ENCODE measurements at places on chromosomes 13 and 19.

DNA sequence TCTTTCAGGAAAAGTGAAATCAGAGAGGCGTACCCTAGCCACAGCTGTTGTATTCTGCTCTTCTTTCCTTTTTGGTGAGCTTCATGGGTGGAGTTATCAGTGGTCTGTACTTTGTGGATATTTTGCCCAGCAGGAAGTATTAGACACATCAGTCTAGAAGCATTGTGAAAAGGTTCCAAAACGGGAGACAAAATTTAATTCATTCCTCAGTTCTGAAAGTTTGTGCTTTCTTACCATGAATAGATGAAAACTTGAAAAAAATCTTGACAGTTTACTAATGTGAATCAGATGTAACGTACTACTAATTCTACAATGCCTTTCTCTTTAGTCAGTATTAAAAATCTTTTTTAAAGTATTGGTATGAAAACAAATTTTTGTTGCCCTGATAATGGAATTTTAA is 116.8 kb downstream of the DNAJC3 start:
- DNase-seq, result no peak

DNA sequence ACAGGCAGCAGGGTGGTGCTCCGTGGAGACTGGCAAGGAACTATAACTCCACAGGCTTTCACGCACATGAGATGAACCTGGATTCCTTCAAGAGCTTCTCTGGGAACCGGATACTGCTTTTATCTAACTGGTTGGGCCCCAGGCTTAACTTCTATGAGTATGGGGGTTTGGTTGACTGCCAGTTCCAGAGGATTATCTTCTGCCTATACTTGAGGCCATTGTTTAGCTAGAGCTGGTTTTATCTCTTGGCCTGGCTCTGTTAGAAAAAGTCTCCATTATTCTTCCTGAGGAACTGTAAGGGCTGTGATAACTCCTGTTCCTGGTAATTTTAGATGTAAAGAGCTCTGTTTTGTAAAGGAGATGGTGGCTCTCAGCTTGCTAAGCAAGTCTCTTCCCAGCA is 40.9 kb downstream of the ZNF846 start:
- no peak for DNase-seq

DNA sequence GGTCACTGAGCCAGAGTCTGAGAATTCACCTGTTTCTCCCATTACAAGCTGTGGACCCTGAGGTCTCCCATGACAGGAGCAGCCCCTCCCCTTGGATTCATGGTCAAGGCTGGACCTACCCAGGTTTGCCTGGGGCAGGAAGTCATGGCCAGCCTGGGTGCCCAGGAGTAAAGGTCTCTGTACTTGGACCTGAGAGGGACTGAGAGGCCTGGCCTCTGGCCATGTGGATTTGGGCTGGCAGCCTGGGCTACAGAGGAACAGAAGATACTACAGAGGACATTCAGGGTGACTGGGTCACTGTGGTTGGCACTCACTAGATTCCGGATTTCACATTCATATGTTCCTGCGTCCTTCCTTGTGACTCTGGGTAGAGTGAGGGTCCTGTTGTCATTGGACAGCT is 31.5 kb upstream of the CEACAM8 start:
- DNase-seq, result no peak

DNA sequence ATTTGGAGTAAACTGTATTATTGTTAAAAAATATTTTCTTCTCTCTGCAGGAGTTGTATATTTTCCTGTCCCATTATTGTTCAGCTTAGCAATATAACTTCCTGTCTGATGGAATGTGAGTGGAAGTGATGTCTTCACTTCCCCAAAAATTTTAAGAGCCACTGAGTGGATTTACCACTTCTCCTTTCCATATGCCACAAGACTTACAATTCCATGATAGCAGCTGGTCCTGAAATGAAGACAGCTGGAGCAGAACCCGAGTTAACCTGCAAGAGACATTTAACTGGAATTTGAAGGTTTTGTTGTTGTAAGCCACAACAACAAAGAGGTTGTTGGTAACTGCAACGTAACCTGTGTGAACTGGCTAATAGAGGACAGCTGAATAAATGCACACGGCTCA is 23.4 kb upstream of the TBC1D4 start:
- DNase-seq, result no peak

DNA sequence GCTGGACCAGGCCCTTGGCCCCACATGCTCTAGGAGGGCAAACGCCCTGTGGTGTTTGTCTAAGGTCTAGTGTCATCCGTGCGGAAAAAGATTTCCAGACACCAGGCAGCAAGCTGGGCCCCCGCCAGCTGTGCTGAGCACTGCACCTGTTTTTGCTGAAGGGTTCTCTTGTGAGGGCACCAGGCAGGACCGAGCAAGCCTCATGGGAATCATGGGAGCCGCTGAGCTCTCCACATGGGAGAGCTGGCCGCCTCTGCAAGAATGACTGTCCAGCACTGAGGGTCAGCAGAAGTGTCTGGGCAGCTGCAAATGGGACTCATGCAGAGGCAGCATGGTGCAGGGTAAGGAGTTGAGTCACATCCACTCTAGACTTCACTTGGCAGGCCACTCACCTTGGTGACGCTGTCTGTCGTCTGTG is 12.0 kb downstream of the B3GNT8 start:
- DNase-seq, result no peak

- no peak for DNase-seq
These were observed 203.6 kb downstream of the DACH1 start for GRCh38 chr13:71663431-71663830.

GRCh38 chr13:112431734-112432133 is 55.6 kb downstream of the SPACA7 start:
- DNase-seq, result no peak

GRCh38 chr19:17183271-17183761 is 31.8 kb upstream of the USE1 start:
- no peak for DNase-seq

DNA sequence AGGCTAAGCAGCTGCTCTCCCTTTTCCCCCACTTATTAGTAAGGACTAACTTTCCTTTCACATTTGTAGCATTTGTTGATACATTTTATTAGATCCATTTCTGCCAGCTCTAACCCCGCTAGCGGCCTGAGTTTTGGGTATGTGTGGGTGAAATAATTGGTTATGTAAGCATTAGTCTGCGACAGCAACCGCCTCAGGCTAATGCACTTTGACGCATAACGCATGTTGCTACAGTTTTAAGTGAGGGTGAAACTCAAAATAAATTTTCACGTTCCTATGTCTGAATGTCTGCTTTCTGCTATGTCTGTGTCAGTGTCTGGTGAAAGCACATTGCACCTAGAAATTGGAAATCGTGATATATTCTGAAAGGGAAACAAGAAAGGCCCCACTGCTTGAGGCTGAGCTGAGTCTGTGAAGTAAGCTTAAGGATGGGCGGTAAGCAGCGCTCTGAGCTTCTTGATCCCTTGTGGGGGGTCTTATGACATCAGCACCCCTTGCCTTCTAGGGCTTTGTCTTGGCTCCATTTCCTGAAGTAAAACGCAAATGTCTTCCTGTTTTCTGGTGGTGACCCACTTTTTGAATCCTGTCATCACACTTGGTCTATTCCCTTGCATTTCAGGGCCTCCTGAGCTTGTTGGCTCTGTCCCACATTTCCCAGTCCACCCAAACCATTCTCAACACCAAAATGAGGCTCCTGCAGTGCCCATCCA is 648.3 kb upstream of the ARGLU1 start:
- peak; percentile 4 for DNase-seq

Measured in NCI-H2081 (cell line).